ENCODE measurements at places on chromosomes 4 and X. TPM values are rescaled to one million over a fixed set of nuclear protein-coding genes. Genes with fewer than 3 reads are reported as not detected.

- DNase-seq = no peak
Observed at GRCh38 chr4:30866907-30867306, 146.7 kb downstream of the PCDH7 start.

GRCh38 chrX:110531873-110532580 lies 173.4 kb downstream of the RTL9 start:
- peak; percentile 78 for DNase-seq

GRCh38 chr4:72505314-72505744 lies 63.7 kb downstream of the ADAMTS3 start:
- DNase-seq = peak; percentile 21

- DNase-seq = no peak
Observed at GRCh38 chr4:8904041-8904501, 32.4 kb upstream of the HMX1 start.

DNA sequence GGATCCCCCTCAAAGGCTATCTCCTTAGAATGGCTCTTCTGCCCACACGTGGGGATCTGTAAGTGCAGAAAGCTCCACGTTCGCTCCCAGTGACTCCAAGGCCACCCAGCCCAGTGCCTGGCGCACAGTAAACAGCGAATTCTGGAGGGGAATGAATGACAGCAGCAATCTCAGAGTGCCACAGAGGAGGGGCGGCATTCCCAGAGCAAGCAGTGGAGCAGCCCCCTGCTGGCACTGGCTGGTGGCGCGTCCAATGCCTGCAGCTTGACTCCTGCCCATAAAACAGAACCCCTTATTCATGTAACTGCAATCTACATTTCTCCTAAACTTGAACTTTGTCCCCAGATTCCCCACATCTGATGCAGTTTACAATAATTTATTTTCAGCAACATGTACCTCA lies 6.9 kb upstream of the HELT start:
- DNase-seq = no peak

GRCh38 chrX:71178908-71179307 lies 34.3 kb downstream of the NLGN3 start:
- DNase-seq = peak; percentile 76

GRCh38 chr4:19478791-19479190 lies 772.9 kb upstream of the SLIT2 start:
- no peak for DNase-seq

- no peak for DNase-seq
Observed at GRCh38 chr4:48967631-48968030, 18.4 kb upstream of the CWH43 start.

- no peak for DNase-seq
Observed at GRCh38 chr4:173506597-173507211, 23.3 kb downstream of the HAND2 start.

TRIM60 gene
- not detected for polyA plus RNA-seq

SOWAHB gene
- polyA plus RNA-seq = not detected

F9 gene
- not detected for polyA plus RNA-seq

TAF9B gene
- polyA plus RNA-seq = 35.3 TPM

GPRIN3 gene
- polyA plus RNA-seq = 4.4 TPM

TMEM35A gene
- polyA plus RNA-seq = 4.0 TPM

Data from muscle of arm (tissue), 14 donors.